GM18507 (cell line): ENCODE measurements at places on chromosomes 1 and 21.

DNA sequence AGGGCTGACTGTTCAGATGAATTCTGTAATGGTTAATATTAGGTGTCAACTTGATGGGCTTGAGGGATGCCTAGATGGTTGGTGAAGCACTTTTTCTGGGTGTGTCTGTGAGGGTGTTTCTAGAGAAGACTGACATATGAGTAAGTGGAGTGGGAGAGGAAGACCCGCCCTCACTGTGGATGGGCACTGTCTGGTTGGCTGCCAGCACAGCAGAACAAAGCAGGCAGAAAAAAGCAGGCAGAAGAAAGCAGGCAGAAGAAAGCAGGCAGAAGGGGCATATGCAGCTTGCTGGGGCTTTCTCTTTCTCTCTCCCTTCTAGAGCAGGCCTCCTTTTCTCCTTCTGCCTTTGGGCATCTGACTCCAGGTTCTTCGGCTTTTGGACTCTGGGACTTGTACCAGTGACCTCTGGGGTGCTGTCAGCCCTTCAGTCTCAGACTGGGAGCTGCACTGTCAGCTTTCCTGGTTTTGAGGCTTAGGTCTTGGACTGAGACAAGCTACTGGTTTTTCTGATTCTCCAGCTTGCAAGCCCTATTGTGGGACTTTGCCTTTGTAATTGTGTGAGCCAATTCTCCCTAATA lies 42.9 kb upstream of the CD2 start:
- no peak for DNase-seq

DNA sequence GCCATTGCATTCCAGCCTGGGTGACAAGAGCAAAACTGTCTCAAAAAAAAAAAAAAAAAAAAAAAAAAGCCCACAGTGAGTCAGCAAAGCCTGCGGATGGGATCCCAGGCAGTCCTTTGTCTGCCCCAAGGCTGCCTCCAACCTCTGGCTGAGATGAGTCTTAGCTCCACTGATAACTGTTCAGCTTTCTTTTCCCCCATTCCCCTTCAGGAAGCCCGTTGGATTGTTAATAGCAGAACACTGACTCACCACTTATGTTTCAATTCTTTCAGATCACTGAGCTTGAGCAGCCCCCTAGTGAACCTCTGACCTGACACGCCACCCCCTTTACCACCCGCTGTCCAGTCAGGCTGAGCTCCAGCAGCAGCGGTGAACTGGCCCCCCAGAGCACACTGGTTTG lies 57.5 kb downstream of the ERG start:
- DNase-seq: no peak

DNA sequence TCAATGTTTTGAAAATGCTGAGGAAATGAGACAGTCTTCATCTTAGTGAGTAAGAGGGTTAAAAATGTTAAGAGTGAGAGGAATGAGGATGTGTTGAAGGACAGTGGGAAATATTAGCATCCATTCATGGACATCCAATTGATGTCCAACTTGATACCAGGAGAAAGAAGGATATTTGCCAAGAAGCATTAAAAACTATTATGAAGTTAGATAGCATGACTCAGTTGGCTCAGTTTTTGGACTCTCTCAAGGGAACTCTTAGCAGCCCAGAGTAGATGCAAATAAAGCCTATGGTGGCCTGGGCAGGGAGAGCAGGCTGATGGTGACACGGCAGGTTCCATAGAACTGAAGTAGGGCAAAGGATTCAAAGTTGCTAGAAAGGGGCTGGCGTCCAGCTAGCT lies 171.0 kb downstream of the ZZZ3 start:
- DNase-seq: no peak

GRCh38 chr1:53090227-53091147 lies 28.5 kb downstream of the PODN start:
- no peak for DNase-seq

DNA sequence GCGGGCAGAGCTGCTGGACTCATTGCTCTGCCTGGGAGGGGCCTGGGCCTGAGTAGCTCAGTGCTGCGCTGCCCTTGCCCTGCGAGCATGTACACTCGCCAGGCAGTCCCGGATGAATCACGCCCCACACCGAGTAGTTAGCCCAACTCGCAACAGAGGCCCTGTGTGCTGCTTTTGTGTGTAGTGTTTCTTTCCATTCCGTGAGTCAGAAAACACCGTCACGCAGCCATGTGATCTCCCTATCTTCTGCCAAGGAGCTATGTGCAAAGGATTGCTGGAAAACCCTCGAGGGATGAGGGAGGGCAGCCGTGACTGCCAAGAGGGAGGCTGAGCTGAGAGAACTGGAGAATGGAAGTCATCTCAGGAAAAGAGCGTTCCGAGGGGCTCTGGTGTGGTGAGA lies 37.3 kb downstream of the NENF start:
- DNase-seq: no peak
